CD4-positive, alpha-beta memory T cell (primary cell): ENCODE measurements at places on chromosomes 1 and 21. TPM values are rescaled to one million over a fixed set of nuclear protein-coding genes. Genes with fewer than 3 reads are reported as not detected.

- DNase-seq, result no peak
- H3K36me3 ChIP-seq, result no peaks in the 10 kb centered on the region
- no peak overlapping the region for H3K27ac ChIP-seq
- no peak overlapping the region for H3K4me3 ChIP-seq
- no peaks in the 10 kb centered on the region for H3K4me1 ChIP-seq
- H3K27me3 ChIP-seq, result no peaks in the 10 kb centered on the region
Observed at GRCh38 chr1:206954459-206955342, 8.4 kb upstream of the PIGR start.

- no peak overlapping the region for H3K27ac ChIP-seq
- no peaks in the 10 kb centered on the region for H3K36me3 ChIP-seq
- no peaks in the 10 kb centered on the region for H3K27me3 ChIP-seq
- no peak overlapping the region for H3K4me3 ChIP-seq
- DNase-seq, result no peak
- H3K4me1 ChIP-seq, result no peaks in the 10 kb centered on the region
Observed at GRCh38 chr1:205018381-205018780, 24.6 kb upstream of the CNTN2 start.

Gene PRDM16
- not detected for total RNA-seq

DNA sequence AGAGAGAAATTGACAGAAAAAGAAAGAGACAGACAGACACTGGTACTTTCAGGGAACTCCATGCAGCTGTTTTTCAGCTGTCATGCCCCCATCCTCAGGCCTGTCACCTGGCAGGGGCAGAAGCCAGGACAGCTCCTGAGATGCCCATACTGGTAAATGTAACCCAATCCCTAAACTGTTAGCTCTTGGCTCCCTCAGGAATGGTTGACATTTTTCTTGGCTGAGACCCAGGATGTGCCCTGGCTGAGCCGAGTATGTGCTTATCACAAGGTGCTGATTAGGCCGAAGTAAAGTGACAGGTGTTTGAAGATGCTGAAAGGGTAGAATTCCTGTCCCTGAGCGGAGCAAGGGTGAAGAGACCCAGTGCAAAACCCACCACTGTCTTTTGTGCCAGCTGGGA is 50.7 kb downstream of the PGM1 start:
- H3K36me3 ChIP-seq, result no peaks in the 10 kb centered on the region
- H3K27me3 ChIP-seq, result no peaks in the 10 kb centered on the region
- no peak for DNase-seq
- H3K4me3 ChIP-seq, result no peak overlapping the region
- H3K27ac ChIP-seq, result no peak overlapping the region

DNA sequence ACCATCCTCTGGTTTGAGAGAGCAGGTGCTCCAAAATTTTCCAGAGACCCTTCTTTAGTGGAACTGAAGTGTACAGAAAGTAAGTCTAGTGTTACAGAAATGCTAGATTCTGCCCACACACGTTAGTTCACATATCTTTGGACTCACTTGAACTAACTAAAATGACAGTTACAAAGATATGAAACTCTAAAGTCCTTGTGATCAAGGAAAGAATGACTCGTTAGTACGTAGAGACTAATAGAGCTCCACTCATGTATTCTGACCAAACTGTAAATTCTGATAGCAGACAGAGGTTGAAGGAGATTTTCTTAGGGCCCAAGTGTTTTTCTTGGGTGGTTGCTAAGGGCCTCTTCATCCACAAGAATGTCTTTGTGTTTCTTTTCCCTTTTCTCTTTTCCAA is 491.5 kb upstream of the B3GALT2 start:
- DNase-seq, result no peak
- H3K36me3 ChIP-seq, result no peaks in the 10 kb centered on the region
- H3K27me3 ChIP-seq, result no peaks in the 10 kb centered on the region
- H3K4me1 ChIP-seq, result no peaks in the 10 kb centered on the region
